ENCODE measurements at places on chromosomes 7 and 10. TPM values are rescaled to one million over a fixed set of nuclear protein-coding genes. Genes with fewer than 3 reads are reported as not detected.

GPR15LG gene
- not detected for total RNA-seq

WEE2 gene
- total RNA-seq, result not detected

ITIH5 gene
- total RNA-seq, result not detected

GJD4 gene
- not detected for total RNA-seq

CUZD1 gene
- total RNA-seq, result 1.8 TPM

PRKCQ gene
- 46.7 TPM for total RNA-seq

EBLN1 gene
- not detected for total RNA-seq

INPP5F gene
- 22.3 TPM for total RNA-seq

MDFIC gene
- 131 TPM for total RNA-seq

TRIM74 gene
- 0.63 TPM for total RNA-seq

DNA sequence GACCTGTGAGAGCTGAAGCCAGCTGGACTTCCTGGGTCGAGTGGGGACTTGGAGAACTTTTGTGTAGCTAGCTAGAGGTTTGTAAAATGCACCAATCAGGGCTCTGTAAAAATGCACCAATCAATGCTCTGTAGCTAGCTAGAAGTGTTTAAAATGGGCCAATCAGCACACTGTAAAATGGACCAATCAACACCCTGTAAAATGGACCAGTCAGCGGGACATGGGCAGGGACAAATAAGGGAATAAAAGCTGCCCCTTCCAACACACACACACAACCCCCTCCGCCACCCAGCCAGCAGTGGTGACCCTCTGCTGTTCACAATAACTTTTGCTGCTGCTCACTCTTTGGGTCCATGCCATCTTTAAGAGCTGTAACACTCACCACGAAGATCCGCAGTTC lies 7.1 kb downstream of the ZNF511 start:
- H3K27ac ChIP-seq, result no peak overlapping the region
- no peak overlapping the region for H3K4me3 ChIP-seq
- H3K4me1 ChIP-seq, result no peaks in the 10 kb centered on the region
- no peak for DNase-seq

DNA sequence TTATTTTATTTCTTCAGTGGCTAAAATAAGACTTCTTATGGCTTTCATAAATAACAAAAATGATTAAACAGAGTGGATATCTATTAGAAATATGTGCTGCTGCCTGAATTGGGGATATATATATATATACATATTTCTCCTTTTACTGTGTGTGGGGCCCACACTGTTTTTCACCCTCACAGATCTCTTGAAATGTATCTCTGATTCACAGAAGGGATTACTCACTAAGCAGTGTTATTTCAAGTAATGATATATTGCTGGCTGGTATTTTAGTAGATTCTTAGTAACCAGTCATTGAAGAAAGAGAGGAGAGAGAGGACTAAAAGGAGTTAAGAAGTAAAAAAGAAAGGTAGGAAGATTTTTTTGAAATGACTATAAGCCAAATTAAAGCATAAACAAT lies 308.6 kb upstream of the NRP1 start:
- no peaks in the 10 kb centered on the region for H3K36me3 ChIP-seq
- DNase-seq, result no peak
- no peak overlapping the region for H3K27ac ChIP-seq

DNA sequence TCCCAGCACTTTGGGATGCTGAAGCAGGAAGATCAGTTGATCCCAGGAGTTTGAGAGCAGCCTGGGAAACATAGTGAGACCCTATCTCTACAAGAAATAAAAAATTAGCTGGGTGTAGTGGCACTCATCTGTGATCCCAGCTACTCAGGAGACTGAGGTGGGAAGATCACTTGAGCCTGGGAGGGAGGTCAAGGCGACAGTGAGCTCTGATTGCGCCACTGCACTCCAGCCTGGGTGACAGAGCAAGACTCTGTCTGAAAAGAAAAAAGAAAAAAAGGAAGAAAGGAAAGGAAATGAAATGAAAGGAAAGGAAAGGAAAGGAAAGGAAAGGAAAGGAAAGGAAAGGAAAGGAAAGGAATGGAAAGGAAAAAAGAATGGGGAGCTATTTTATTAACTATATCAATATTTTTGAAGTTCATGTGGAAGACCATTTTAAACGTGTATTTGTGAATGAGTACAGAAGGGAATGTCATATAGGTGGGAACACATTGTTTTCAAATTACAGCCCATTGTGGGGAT lies 7.1 kb upstream of the IFIT2 start:
- H3K27ac ChIP-seq, result no peak overlapping the region
- H3K4me1 ChIP-seq, result no peaks in the 10 kb centered on the region
- no peaks in the 10 kb centered on the region for H3K36me3 ChIP-seq
- H3K4me3 ChIP-seq, result no peak overlapping the region

DNA sequence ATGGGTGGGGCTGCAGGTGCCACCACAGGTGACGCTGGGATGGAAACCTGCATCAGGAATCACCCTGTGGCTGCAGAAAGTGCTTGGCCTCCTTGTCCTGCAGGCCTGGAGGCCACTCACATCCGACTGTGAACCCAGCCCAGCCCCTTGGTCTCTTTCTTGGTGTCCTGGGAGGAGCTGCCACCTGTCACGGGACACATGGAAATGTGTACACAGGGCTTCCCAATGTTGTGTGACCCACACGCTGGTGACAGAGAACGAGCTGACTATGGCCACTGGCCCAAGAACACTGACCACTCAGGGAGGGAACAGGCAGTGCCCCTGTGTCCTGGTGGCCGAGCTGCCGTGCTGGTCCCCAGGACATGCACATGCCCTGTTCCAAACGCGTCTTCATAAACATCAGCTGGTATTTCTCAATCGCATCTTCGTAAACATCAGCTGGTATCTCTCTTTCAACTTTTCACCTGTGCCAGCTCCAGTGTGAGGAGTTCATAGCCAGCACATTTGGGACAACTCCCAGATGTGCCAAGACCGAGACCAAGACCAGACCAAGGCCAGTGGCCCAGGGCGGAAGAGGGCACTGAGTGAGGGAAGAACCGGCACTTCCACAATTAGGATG lies 57.9 kb upstream of the INPP5A start:
- no peak for DNase-seq
- H3K4me3 ChIP-seq, result no peak overlapping the region
- no peak overlapping the region for H3K27ac ChIP-seq
- H3K4me1 ChIP-seq, result no peaks in the 10 kb centered on the region
- no peaks in the 10 kb centered on the region for H3K36me3 ChIP-seq

DNA sequence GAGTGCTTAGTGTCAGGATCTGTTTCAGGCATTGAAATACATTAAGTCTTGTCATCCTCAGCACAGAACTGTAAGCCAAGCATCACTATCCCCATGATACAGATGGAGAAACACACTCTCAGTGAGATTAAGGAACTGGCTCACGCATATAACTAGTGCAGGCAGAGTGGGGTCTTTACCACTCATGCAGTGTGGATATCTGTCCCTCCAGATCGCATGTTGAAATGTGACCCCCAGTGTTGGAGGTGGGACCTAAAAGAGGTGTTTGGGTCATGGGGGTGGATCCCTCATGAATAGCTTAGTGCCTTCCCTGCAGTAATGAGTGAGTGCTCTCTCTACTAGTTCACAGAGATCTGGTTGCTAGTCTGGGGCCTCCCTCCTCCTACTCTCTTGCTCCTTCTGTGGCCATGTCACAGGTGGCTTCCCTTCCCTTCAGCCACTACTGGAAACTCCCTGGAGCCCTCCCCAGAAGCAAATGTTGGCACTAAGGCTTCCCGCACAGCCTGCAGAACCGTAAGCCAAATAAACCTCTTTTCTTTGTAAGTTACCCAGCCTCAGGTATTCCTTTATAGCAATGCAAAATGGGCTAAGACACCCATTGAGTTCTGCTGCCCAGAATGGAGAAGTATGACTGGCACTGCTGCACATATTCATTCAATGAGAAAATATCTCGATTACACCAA lies 31.8 kb upstream of the MSMB start:
- no peaks in the 10 kb centered on the region for H3K36me3 ChIP-seq
- H3K27me3 ChIP-seq, result no peaks in the 10 kb centered on the region
- peaks cover 16% of the 10 kb centered on the region for H3K4me1 ChIP-seq
- H3K27ac ChIP-seq, result no peak overlapping the region
- DNase-seq, result no peak

GRCh38 chr7:14104861-14105260 lies 115.4 kb upstream of the ETV1 start:
- no peak overlapping the region for H3K27ac ChIP-seq
- H3K27me3 ChIP-seq, result no peaks in the 10 kb centered on the region
- no peaks in the 10 kb centered on the region for H3K36me3 ChIP-seq

DNA sequence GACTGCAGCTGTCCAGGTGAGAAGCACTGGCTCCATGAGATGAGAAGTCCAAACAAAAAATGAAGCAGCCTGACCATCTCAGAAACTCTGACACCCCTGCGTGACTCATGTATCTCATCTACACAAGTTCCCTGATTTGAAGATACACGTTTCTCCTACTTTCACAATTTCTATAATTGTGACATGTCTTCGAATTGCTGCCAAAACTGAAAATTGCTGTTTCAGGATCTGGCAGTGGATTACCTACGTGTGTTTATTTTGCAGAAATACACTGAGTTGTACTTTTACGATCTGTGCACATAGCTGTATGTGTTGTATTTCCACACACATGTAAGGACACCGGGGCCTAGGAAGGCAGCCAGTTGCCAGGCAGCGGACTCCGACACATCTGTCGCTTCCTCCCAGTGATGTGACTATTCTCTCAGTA lies 53.2 kb downstream of the LARP4B start:
- H3K27ac ChIP-seq, result no peak overlapping the region
- no peak overlapping the region for H3K4me3 ChIP-seq
- H3K27me3 ChIP-seq, result no peaks in the 10 kb centered on the region
- H3K36me3 ChIP-seq, result peaks cover 26% of the 10 kb centered on the region

- no peak overlapping the region for H3K4me3 ChIP-seq
- no peaks in the 10 kb centered on the region for H3K4me1 ChIP-seq
- no peak for DNase-seq
- peaks cover 4% of the 10 kb centered on the region for H3K36me3 ChIP-seq
- no peaks in the 10 kb centered on the region for H3K27me3 ChIP-seq
Measured at GRCh38 chr10:86481761-86482160, 39.8 kb downstream of the WAPL start.

- H3K4me3 ChIP-seq, result no peak overlapping the region
- no peaks in the 10 kb centered on the region for H3K27me3 ChIP-seq
- no peaks in the 10 kb centered on the region for H3K36me3 ChIP-seq
- no peaks in the 10 kb centered on the region for H3K4me1 ChIP-seq
- DNase-seq, result no peak
Measured at GRCh38 chr7:4174451-4174850, 507.6 kb upstream of the FOXK1 start.

DNA sequence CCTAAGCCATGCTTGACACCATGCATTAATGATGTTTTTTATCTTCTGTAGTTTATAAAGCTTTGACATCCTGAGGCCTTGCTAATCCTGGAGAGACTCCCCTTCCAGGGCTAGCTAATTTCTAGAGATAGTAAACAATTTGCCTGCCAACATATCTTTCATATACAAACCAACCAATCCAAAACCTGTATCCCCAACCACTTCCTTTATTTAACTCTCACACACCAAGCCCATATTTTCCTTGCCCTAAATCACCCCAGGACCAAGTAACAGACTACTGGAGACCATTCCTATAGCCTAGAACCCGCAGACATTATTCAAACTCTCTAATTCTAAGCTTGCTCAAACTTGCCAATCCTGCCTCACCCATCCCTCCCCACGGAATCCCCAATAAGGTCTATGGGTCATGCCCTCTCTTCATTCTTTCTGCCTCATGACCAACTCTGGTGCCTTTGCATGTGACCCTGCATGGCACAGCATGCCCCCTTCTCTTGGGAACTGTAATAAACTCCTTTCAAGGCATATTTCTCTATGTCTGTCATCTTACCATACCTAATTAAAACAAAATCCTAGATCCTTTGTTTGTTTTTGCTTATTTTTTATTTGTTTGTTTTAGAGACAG lies 116.6 kb upstream of the CACUL1 start:
- DNase-seq, result no peak
- H3K27ac ChIP-seq, result no peak overlapping the region
- no peak overlapping the region for H3K4me3 ChIP-seq
- H3K4me1 ChIP-seq, result no peaks in the 10 kb centered on the region
- H3K27me3 ChIP-seq, result peaks cover 15% of the 10 kb centered on the region
- H3K36me3 ChIP-seq, result no peaks in the 10 kb centered on the region

GRCh38 chr7:30057741-30058140 lies 29.5 kb downstream of the PLEKHA8 start:
- peaks cover 9% of the 10 kb centered on the region for H3K36me3 ChIP-seq
- H3K27ac ChIP-seq, result no peak overlapping the region
- no peak for DNase-seq
- no peaks in the 10 kb centered on the region for H3K27me3 ChIP-seq

DNA sequence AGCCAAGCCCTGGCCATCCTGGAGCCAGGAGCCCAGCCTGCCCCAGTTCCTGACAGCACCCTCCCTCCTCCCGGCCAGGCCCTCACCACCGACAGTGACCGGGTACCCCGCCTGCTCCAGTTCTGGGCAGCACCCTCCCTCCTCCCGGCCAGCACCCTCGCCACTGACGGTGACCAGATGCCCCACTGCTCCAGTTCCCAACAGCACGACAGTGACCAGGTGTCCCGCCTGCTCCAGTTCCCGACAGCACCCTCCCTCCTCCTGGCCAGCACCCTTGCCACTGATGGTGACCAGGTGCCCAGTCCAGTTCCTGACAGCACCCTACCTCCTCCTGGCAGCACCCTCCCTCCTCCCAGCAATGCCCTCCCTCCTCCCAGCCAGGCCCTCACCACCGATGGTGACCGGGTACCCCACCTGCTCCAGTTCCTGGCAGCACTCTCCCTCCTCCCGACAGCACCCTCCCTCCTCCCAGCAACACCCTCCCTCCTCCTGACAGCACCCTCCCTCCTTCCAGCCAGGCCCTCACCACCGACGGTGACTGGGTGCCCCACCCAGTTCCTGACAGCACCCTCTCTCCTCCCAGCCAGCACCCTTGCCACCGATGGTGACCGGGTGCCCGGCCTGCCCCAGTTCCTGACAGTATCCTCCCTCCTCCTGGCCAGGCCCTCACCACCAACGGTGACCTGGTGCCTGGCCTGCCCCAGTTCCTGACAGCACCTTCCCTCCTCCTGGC lies 40.3 kb downstream of the VIPR2 start:
- no peaks in the 10 kb centered on the region for H3K36me3 ChIP-seq
- no peaks in the 10 kb centered on the region for H3K27me3 ChIP-seq
- no peak overlapping the region for H3K27ac ChIP-seq
- no peak for DNase-seq

DNA sequence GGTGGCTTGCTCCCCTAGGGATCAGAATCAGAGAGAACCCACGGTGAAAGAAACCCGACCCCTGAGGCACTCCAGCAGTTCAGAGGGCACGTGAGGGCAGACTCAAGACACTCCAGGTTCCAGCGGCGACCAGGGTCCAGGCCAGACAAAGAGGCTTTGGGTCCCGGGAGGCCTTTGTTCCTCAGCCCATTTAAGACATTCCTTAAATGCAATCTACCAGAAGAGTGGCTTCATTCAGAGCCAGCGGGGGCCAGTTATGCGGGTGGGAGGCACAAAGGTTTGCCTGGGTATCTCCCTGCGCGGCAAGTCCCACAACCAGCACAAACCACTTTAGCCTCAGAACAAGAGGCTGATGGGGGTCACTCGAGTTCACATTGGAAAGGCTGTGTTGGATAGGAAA lies 53.6 kb downstream of the AFAP1L2 start:
- H3K27me3 ChIP-seq, result no peaks in the 10 kb centered on the region
- H3K4me1 ChIP-seq, result no peaks in the 10 kb centered on the region
- no peaks in the 10 kb centered on the region for H3K36me3 ChIP-seq
- H3K4me3 ChIP-seq, result no peak overlapping the region
